ENCODE measurements at places on chromosomes 5 and 9.

- DNase-seq = no peak
Measured at GRCh38 chr5:65061974-65062353, 293.2 kb downstream of the CWC27 start.

DNA sequence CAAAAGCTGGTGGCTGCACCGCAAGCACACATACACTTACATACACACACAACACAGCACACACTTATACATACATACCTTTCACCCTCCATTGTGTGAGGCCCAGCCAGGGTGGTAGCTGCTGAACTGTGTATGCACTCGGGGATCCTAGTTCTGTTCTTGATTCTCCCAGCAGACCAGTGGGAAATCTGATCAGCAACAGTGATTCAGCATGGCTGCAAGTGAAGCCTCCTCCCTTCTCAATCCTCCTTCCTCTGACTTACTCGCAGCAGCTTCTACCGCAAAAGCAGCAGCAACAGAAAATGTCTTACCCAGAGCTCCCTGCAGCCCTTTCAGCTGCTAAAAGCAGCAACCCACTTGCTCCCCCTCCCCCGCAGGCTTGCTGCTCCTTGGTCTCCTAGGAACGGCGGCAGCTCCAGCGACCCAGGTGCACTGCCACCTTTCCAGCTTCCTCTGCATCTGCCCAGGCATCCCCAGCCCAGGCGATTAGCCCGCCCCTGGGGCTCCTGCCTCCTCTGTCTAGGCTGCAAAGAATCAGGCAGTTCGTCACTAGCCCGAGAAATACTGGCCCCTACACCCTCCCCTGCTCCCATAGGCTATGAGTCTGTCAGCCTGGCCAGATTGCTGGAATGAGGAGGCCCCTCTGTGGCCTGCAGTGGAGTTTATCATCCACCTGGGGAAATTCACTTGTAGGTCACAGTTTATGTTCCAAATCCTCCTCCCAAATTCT lies at the start of gene KLHL3:
KLHL3 (minus strand) TSS at position 535 of the 730 bp plus-strand sequence; CDS start at position 92, 443 bp downstream.
- DNase-seq = no peak

GRCh38 chr9:33750839-33751339 lies 44.5 kb upstream of the PRSS3 start:
- no peak for DNase-seq

GRCh38 chr5:13946111-13946510 lies 1.6 kb upstream of the DNAH5 start:
- DNase-seq = no peak

DNA sequence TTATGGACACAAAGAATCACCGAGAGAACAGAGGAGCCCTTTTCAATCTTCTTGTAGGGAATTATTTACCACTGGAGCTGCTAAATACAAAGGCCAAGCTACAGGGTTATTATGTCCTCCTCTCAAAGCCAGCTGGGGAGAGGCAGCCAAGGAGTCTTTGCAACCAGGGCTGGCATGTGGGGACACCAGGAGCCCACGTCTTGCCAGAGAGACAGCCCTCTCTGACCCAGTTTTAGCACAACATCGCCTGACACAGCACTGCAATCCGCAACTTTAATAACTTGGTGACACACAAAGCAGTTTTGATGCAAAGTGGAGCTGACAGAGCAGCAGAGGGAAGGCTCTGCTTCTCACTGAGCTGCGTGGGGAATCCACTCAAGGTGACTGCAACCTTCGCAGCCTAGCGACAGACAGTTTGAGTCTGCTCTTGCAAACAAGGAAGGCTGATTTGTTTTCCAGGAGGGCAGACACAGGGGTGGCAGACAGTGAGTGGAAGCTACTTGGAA lies 33.6 kb downstream of the TLR4 start:
- no peak for DNase-seq

- DNase-seq = no peak
Measured at GRCh38 chr9:20012232-20012631, 223.4 kb upstream of the SLC24A2 start.

DNA sequence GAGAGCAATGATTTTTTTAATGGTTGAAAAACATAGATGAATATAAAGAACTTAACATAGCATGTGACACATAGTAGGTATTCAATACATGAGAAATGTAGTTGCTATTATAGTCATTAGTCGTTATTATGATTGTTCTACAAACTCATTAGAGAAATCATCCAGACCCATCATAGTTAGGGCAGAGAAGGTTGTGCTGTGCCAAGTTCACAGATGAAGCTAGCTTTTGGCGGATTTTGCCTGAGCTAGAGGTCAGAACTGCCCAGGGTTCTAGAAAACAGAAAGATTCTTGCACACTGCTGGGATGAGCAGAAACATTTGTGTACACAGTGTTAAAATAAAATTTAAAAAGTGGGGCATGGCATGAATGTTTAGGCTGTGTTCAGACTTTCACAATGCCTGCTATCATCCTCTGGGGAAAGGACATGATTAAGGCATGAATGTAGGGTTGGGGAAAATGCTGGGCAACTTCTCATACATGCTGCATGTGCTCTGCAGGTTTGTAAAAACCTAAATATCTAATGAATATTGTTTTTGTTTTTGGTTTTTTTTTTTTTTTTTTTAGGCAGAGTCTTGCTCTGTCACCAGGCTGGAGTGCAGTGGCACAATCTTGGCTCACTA lies 33.3 kb upstream of the RAD23B start:
- DNase-seq = no peak

Measured in stimulated activated CD8-positive, alpha-beta memory T cell treated with anti-CD3 and anti-CD28 coated beads, Interleukin-2, amount 100 ng/mL, for 1 hour (primary cell).